ENCODE measurements at places on chromosomes 3 and 15.

DNA sequence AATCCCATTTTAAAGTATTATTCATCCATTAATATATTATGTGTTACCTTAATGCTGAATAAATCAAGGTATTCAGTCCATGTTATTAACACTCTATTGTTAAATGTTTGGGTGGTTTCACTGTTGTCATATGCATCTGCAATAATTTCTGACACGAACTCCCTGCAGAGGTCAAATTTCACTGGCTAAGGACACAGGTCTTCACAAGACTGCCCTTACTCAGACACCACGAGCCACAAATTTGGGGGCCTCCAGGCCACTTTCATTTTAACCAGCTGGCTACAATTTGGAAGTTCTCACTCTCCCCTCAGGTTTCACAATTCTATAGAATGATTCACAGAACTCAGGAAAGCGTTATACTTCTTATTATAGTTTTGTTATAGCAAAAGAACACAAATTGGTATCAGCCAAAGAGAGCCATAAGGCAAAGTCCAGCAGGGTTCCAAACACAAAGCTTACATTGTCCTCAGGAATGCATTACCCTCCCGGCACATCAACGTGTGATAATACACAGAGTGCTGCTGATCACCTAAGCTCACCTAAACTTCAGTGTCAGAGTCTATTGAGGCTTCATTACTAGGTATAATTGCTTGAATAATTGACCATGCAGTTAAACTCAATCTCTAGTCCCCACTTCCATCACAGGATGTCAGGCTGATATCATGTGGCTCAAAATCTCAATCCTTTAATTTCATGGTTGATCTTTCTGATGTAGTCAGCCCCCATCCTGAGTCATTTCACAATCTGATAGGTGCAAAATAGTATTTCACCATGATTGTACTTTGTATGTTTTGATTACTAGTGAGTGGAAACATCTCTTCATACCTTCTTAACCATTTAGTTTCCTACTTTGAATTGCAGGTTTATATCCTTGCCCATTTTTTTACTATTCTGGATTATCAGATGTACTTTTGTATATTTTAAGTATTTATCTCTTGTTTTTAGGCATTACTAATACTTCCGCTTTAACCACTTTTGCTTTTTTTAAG is 441.4 kb upstream of the AGTR1 start:
- DNase-seq: no peak

GRCh38 chr3:31592764-31593163 is 60.0 kb downstream of the STT3B start:
- no peak for DNase-seq

DNA sequence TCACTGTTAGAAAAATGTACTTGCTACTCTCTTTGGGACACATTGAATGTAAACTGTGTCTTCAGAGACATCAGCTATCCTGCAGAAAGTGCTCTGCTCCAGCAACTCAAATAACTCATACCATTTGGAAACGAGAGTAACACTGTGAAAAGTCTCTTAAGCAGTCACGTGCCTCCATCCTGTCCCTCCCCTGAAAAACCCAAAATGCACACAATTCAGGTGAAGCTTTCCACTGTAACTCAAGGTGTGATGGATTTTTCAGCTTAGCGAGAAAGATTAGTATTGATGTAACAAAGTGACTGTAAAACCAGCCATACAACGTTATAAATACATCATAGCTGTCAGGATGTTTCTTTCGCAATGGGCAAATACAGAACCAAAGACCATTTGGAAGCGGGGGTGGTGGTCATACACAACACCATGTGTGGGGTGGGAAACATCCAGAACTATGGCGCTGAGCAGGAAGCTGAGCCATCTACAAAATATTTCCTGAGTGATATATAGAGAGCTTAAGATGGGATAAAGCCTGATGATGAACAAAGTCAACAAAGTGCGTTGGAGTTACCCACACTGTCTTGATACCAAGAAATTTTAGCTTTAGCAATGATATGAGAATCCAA is 332.3 kb downstream of the FOXP1 start:
- DNase-seq: no peak

DNA sequence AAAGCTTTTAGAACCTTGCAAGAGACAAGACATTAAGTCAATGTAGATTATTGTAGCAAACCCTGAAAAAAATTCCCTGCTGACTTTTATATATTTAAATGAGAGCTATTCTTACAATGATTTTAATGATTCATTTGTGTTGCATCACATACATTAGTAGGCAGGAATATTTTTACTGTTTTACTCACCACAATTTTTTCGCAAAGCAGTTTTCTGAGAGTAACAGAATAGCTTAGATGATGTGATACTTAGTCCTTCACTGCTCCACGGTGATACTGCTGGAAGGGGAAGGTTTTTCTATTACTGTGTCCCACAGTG is 43.9 kb upstream of the CLRN1 start:
- no peak for DNase-seq

DNA sequence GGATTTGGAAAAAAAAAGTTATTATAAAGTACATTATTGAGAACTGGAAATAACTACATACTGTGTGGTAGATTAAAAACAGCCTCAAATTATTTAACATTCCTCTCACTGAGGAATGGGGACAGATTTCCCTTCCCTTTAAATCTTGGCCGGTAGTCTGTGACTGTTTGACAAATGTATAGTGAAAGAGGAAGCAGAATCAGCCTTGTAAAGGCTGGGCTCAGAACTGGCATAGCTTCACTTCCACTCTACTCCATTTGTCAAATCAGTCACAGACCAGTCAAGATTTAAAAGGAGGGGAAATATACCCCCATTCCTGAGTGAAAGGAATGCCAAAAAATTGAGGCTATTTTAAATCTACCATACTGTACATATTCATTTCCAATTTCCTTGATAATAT is 18.2 kb upstream of the B4GALT4 start:
- no peak for DNase-seq

DNA sequence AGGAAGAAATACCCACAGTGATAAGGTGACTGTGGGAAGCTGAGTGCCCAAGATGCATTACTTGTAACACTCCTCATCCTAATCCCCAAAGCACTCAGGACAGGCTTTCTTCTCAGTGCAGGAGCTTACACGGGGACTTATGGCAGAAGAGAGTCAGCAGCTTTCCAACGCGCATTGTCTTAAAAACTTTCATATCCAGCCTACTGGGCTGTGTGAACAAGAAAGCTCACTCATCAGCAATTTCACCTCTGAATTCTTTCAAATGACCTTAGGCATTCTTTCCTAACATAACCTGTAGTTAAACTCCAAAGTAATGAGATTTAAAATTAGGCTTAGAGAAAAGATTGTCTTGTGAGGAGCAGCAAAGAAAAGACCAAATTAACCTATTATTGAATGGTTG is 132.3 kb downstream of the KCNAB1 start:
- no peak for DNase-seq

Measured in islet precursor cell (in vitro differentiated cells).